Activated naive CD4-positive, alpha-beta T cell treated with anti-CD3 and anti-CD28 coated beads, Interleukin-2, amount 10 ng/mL, durations not matched to agents 7 days and 5 days (primary cell): ENCODE measurements at places on chromosomes 1 and 21.

GRCh38 chr21:38326899-38327298, 70.1 kb downstream of the KCNJ15 start:
- no peaks in the 10 kb centered on the region for H3K27me3 ChIP-seq
- H3K27ac ChIP-seq: no peak overlapping the region
- no peak overlapping the region for H3K4me3 ChIP-seq
- no peaks in the 10 kb centered on the region for H3K36me3 ChIP-seq
- peaks cover 22% of the 10 kb centered on the region for H3K4me1 ChIP-seq

DNA sequence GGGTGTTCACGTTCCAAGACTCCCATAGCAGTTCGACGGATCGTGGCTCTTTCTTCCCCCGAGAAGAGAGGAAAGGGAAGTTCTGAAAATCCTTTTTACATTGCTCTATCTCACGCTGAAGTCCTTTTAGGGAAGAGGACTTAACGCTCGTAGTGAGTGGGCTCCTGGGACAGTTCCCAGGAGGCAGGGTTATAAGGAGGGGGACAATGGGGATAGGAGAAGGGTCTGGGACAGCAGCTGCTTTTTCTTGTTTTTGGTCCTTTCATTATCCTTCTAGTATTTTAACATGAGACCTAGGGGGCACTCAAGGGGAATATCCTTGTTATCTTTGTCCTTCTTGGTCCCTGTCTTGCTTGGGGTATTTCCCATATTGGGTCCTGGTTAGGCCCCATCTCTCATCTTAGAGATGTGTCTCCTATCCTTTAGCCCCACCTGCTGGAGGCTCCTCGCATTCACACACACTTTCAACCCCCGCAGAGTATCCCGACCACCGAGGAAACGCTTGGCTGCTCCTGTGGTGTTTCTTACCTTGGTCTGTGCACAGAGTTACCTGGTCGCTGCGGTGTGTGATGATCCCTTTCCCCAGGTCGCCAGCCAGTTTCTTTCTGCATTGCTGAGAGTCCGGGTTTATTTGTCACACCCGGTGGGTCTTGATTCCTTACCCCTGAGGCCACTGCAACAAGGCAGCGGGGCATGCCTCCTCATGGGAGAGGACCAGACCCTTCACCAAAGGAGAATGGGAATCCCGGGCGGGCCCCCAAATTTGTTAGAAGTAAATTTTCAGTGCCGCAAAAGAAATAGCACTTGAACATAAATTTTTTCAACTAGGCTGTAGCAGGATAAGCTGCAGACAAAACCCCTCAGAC, 29.7 kb downstream of the SCCPDH start:
- H3K4me3 ChIP-seq: no peak overlapping the region
- peak; percentile 72 for DNase-seq
- H3K4me1 ChIP-seq: no peaks in the 10 kb centered on the region
- no peaks in the 10 kb centered on the region for H3K36me3 ChIP-seq

GRCh38 chr1:244962130-244962529, 97.8 kb upstream of the HNRNPU start:
- H3K4me3 ChIP-seq: no peak overlapping the region
- H3K36me3 ChIP-seq: no peaks in the 10 kb centered on the region
- no peaks in the 10 kb centered on the region for H3K27me3 ChIP-seq

DNA sequence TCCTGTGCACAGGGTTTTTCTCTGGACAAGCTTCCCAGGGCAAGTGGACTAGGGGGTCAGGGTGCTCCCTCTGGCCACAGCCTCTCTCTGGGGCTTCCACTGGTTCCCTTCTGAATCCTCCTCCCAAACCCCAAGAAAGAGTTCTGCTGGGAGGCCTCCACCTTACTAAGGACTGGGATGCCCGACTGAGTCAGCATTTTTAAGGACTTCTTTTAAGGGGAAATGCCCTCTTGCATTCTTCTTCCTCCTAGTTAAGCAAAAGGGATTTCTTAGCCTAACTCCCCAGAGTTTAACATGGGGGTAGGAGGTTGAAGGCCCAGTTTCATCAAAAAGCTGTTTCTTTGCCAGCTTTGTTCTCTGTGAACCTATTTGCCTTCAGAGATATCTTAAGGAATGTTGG, 99.7 kb upstream of the KRTAP19-8 start:
- H3K4me3 ChIP-seq: no peak overlapping the region
- H3K27ac ChIP-seq: no peak overlapping the region
- H3K4me1 ChIP-seq: peaks cover 44% of the 10 kb centered on the region
- peaks cover 82% of the 10 kb centered on the region for H3K36me3 ChIP-seq
- no peak for DNase-seq

GRCh38 chr1:29259802-29260441, 23.6 kb downstream of the PTPRU start:
- H3K27ac ChIP-seq: no peak overlapping the region
- peak overlapping the region; percentile 60 for H3K4me3 ChIP-seq
- peaks cover 6% of the 10 kb centered on the region for H3K4me1 ChIP-seq
- DNase-seq: peak; percentile 51
- no peaks in the 10 kb centered on the region for H3K36me3 ChIP-seq
- H3K27me3 ChIP-seq: peaks cover 63% of the 10 kb centered on the region
